ENCODE measurements at places on chromosomes 13 and 19.

DNA sequence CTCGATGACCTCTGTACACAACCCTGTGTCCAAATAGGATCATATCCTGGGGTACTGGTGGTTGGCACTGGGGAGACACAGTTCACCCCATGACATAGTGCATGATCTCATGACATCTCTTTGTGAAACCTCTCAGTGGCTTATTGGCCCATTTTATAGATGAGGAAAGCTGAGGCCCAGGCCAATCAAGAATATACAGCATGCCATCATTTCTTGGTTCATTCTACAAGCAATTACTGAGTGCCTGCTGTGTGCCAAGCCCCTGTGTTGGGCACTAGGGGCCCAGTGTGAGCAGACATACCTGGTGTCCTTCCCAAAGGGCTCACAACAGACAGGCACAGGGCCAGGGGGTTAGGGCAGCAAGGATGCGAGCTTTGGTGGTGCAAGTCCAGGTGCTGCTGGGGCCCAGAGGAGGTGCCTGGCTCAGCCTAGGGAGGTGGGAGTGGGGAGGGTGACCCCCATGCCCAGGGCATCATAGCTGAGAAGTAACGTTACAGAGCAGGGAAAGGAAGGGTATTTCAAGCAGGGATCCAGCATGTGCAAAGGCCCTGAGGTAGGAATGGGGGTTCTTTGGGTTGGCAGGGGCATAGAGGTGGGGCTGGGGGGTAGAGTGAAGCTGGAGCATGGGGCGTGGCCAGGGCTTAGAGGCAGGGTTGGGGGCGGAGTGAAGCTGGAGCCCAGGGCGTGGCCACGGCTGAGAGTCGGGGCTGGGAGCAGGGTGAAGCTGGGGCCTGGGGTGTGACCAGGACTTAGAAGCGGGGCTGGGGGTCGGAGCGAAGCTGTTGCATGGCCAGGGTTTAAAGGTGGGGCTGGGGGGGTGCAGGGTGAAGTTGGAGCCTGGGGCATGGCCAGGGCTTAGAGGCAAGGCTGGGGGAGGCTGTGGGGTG, 20.7 kb downstream of the COLGALT1 start:
- DNase-seq: no peak

GRCh38 chr19:55321466-55322137, 3.5 kb downstream of the TMEM150B start:
- DNase-seq: no peak

GRCh38 chr19:2782329-2782935, 641 bp downstream of the SGTA start:
- no peak for DNase-seq

DNA sequence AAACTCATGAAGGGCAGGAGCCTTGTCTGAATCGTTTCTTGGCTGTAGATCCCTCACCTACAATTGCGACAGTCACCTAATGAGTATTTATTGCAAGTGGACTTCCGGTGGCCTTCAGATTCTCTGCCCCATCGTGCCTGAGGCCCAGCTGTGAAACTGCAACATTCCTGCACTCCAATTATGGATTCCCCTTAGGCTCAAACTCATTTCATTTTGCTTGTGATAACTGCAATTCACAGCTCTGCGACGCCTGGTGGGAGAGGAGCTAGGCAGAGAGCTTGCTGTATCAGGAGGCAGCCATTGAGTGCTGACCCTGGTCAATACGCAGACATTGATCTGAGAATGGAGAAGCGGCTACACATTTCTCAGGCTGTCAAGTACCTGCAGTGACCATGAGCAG, 59.0 kb downstream of the CCDC70 start:
- no peak for DNase-seq

GRCh38 chr13:74103970-74104555, 30.1 kb downstream of the KLF12 start:
- DNase-seq: no peak

GRCh38 chr19:21626091-21626490, 120.7 kb downstream of the ZNF429 start:
- DNase-seq: no peak

DNA sequence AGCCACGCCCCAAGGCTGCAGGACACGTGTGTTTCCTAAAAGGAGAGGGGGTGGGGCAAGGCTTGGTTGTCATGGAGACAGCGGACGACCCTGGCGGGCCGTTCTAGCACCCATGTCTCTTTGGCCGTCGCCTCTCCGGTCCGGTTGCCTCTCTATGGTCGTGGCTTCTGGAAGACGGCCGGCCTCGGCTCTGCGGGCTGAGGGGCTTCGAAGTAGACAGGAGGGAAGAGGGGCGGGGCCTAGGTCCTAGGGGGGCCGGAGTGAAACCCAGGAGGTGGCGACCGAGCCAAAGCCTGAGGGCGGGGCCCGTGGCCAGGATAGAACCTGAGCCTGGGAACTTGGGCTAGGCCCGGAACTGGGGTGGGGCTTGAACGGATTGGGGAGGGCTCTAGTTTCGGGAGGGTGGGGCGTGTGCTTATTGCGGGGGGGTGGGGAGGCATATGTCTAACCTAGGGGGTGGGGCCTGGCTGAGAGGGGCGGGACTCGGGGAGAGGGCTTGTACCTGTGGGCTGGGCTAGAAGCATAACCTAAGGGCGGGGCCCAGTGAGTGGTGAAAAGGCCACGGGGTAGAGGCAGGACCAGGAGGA, 750 bp upstream of the SLC27A1 start:
- peak; percentile 97 for DNase-seq

- no peak for DNase-seq
These were observed 52.0 kb downstream of the COL4A1 start for GRCh38 chr13:110254751-110255553.

GRCh38 chr13:27264181-27264580, 6.4 kb upstream of the RASL11A start:
- no peak for DNase-seq

DNA sequence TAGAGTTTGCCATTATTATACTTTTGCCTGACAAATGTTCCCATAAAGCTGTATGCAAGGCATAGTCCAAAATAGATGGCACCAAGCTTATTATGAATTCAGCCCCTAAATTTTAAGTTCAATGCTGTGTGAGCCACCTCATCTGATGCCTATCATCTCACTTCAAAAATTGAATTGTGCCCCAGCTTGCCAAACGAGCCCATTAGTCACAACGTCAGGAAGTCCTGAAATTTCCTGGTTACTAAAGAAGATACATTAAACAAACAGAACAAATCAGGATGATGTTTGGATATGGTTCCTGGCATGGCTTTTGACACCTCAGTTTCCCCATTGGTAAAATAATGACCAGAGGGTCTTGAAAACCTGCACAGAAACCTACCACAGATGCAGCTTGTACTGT, 147.5 kb upstream of the SOX21 start:
- DNase-seq: peak; percentile 46

DNA sequence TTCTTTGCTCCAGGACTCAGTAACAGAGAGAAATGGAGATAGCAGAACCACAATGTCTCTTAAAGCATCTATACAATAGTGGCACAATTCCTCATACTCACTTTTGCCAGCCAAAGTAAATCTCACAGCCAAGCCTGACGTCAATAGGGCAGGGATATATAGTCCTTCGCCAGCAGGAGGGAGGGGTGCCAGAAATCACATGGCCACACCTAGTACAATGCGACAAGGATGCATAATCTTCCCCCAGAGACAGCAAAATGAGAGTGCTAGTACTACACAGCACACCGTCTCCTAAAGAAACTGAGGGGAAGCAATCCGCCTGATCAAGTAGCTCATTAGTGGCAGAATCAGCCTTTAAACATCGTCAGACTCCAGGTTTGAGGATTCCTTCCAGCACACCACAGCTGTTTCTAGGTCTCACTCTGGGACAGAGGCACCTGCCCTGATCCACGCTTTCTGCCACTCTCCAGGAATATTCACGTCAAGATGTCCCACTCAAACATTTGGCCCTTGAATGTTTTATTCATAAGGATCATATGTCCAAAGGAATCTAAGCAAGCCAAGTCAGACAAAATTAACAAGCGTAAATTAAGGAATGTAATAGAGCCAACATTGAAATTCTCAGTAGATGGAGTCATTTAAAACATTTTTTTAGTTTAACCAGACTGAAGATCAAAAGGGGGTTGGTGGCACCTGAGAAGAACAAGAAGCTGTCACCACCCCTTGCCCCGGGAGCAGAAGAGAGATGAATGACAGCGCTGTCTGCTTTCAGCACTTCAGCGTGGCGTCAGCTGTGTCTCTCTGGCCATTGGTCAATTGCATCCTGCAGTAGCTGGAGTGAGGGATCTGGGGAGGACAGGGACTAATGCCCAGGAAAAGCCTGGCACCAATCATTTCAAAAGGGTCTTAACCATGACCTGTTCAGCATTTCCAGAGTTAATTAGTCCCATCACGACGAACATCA, 63.5 kb upstream of the SERP2 start:
- peak; percentile 68 for DNase-seq

DNA sequence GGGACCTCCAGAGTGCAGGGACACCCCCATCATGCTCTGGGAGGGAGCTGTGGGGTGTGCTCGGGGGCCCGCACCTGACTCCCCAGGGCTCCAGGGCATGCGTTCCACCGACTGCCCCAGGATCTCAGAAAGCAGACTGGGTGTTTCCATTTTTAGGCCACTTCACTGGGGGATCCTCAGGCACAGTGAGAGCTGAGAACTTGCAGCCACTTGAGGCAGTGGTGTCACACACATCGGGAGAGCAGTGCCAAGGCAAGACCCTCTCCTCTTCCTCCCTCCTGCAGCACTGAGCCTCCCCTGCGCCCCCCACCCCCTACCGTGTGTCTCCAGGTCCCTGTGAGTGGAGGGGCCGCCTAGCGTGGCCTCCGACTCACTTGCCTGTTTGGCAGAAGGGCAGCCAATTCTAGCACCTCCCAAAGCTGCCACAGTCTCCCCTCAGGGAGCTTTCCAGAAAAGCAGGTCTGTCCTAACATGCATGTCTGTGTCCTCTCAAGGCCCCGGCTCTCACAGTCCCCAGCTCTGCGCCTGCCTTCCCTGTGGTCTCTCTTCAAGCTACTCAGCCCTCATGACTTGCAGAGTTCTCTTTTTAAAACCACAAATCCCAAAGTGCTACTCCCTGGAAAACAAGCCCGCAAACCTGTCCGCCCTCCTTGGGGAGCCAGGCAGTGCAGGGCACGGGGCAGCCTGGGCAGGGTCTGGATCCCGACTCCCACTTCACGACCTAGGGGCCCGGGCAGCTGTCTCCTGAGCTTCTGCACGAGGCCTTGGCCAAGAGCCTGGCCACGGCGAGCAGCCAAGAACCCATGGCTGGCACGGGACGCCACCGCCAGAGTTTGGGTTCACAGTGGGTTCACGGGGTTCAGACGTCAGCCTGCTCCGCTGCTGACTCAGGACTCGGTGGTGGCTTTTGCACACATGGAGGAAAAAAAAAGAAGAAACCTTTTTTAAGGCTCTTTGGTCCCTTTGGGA, 94.1 kb downstream of the STK24 start:
- DNase-seq: no peak

- peak; percentile 92 for DNase-seq
These were observed 137.8 kb upstream of the TSC22D1 start for GRCh38 chr13:44713788-44714469.

- DNase-seq: peak; percentile 88
These were observed 843 bp downstream of the ANO8 start for GRCh38 chr19:17333611-17334413.

- no peak for DNase-seq
These were observed 26.2 kb downstream of the SIAH3 start for GRCh38 chr13:45825387-45825650.

GRCh38 chr13:30164146-30164545, 143.2 kb downstream of the KATNAL1 start:
- no peak for DNase-seq

GRCh38 chr13:48233046-48233888, at the start of gene ITM2B:
Gene ITM2B (plus strand): TSS chr13:48233206. CDS start chr13:48233361, 155 bp downstream.
- DNase-seq: peak; percentile 52

DNA sequence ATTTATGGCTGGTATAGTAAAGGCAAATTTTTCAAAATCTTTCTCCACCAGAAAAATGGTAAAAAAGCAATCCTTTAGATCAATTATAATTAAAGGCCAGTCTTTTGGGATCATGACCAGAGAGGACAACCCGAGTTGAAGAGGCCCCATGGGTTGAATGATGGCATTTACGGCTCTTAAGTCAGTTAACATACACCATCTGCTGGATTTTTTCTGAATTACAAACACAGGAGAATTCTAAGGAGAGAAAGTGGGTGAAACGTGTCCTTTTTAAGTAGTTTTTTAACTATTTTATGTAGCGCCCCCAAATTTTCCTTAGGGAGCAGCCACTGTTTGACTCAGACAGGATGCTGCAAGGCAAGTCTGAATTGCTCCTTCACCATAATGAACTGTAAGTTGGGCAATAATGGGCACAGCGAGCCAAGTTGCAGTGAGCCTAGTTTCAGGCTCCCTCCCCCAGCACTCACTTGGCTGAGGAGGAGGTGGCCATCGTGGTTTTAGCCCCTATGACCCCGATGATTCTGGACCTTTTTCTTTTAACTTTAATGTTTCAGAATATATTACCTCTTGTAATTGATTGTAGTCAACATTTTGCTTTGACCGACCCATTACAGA, 13.6 kb upstream of the ZNF611 start:
- DNase-seq: peak; percentile 67

DNA sequence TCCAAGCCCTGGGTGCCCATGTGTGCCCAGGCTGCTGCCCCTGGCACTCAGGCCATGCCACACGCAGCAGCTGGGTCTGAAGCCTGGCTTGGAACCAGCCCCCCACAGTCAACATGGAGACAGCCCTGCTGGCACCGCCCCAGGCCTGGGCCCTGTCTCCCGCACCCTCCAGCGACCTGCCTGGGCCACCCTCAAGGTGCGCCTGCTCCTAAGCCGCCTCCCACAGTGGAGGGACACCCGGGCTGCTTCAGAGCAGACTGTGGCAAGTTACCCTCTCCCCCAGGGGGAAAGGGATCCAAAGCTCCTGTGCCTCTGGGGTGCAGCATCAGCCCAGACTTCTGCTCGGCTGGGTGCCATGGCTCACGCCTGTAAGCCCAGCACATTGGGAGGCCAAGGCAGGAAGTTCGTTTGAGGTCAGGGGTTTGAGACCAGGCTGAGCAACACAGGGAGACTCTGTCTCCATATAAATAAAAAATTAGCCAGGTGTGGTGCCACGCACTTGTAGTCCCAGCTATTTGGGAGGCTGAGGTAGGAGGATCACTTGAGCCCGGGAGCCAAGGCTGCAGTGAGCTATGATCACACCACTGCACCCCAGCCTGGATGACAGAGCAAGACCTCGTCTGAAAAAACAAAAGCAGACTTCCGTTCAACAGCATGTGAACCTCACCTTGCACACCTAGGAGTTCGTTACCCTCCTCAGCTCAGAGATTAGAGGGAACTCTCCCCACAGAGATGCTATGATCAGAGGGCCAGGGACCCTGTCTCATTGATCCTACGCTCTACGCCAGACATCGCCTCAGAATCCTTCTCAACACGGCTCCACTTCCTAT, 15.6 kb downstream of the ELL start:
- DNase-seq: no peak

DNA sequence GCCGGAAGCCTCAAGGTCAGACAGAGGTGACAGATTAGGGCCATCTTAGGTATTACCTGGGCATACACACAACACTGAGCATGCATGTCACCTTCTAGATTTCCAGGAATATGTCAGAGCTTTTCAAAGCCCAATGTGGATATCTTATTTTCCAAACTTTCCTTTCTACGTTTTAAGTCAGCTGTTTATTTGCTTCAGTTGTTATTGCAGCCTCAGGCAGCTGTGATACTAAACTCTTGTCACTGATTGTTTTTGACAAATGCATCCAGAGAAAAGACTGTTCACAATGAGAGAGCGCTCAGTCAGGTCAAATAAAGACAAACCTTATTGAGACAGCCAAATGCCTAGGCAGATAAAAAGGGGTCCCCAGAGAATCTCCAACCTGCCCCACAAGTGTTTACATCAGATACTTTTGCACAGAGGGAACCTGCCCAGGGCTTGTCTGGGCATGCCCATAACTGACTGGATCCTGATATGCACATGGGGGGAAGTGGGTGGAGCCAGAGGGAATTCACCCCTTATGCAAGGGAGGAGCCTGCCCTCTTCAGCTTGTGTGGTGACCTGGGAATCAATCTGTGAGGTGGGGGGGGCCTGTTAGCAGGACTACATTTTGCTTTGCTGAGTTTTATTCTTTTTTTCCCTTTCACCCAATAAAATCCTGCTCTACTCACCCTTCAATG, 28.5 kb downstream of the MED4 start:
- no peak for DNase-seq
